ENCODE measurements at places on chromosomes 13 and 19. TPM values are rescaled to one million over a fixed set of nuclear protein-coding genes. Genes with fewer than 3 reads are reported as not detected.

Gene SPACA6
- 2.1 TPM for total RNA-seq

- DNase-seq: no peak
Measured at GRCh38 chr13:99828735-99829134, 142.8 kb downstream of the ZIC5 start.

DNA sequence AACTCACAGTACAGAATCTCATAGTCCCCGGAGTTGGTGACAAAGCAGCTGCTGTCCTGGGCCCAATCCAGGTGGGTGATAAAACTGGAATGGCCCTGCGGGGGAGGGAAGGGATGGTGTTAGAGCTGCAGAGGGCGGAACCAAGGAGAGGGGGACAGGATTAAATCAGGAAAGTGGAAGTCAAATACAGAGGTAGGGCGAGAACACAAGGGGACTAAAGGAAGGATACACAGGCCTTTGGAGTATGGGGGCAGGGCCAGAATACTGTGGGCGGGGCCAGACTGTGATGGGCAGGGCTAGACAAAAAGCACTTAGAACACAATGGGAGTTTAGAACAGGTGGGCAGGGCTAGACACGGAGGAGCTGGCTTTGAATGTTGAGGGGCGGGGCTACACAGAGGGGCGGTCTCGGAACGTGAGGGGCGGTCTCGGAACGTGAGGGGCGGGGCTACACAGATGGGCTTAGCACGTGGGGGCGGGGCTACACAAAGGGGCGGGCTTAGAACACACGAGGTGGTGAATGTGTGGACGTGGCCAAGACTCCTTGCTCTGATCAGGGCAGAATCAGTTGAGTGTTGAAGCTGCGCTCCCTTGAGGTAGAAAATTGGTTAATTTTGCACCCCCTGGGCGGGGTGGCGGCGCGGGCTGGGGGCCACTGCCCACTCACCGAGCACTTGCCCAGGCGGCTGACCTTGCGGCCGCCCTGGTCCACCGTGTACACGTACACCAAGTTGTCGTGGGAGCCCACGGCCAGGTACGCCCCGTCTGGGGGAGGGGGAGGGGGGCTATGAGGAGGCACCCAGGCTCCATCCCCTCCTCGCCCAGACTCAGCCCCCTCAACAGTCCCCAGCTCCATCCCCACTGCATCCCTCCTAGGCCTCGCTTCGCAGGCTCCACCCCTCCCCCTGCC is 14.0 kb upstream of the GPR4 start:
- peak; percentile 78 for DNase-seq

Gene LILRB5
- not detected for total RNA-seq

- no peak for DNase-seq
Measured at GRCh38 chr13:39963612-39964011, 308.1 kb downstream of the COG6 start.

DNA sequence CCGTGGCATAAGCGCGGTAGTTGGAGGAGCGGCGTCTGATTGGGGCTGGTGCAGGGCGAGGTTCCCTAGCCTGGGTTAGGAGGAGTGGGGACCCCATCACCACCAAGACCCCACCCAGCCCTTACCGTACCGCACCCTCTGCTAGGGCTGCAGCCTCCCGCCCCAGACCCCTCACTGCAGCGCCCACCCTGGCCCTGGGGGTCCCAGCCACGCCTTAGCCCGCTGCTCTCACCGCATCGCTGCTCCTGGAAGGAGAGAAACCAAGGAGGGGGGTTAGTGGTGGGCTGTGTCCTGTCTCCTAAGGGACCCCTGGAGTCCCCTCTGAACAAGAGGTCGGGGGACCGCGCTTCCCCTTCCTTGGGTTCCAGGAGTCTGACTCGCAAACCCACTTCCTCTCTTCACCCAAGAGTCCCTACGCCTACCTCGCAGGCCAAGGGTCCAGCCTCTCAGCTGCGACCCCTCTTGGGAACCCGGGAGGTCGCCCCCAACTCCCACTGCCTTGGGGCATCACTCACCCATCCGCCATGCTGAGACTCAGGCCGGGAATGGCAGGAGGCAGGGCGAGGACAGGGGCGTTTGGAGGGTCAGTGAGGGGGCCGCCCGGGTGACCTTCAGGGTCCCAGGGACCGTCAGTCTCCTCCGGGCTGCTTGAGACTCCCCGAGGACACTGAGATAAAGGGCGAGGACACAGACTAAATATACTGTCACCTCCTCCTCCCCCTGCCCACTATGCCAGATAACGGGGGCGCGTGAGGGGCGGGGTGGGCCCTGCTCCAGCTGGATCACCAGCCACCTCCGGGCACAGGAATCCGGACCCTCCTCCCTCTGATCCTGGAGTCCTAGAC is at the start of gene TNNI3:
TSS of gene TNNI3 (minus strand) at position 669 of the 845 bp plus-strand sequence. CDS start at position 526, 143 bp downstream.
- DNase-seq: no peak

DNA sequence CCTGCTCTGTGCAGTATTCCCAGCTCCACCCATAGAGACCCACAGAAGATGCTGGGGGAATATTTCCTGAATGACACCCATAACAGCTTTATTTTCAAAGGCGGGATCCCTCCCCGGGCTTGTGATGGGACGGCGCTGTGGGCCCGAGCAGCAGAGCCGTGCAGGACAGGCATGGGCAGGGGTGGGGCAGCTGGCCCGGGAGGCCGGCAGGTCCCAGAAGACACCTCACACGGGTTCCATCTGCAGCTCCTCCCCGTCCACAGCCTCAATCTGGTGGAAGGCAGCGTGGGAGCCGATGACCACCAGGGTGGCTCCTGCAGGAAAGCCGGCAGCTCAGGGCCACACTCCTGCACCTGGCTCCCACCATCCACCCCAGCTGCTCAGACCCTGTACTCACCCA is 2.5 kb downstream of the RABAC1 start:
- DNase-seq: no peak

- DNase-seq: peak; percentile 27
Measured at GRCh38 chr19:4539693-4540581, at the start of gene LRG1. TSS of gene LRG1 (minus strand) at chr19:4540036. CDS start at chr19:4540013, 23 bp downstream.

DNA sequence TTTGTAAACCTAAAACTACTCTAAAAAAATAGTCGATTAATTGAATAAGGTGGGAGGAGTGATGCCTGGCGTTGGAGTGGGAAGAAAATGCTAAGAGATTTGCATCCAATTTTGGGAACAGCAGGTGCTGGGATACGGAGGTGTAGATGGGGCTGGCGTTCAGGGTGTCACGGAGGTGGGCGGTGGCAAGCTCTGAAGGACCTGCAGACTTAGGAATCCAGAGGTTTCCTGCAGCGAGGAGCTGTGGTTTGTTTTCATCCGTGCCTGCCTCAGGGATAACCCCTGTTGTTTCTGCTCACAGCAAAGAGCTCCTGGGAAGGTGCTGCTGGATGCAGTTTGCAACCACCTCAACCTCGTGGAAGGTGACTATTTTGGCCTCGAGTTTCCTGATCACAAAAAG is 166.4 kb upstream of the RNF113B start:
- no peak for DNase-seq

Gene ZNF627
- total RNA-seq: 4.7 TPM

- DNase-seq: no peak
Measured at GRCh38 chr19:33740811-33741396, 55.8 kb upstream of the KCTD15 start.

Gene WDR88
- total RNA-seq: not detected

DNA sequence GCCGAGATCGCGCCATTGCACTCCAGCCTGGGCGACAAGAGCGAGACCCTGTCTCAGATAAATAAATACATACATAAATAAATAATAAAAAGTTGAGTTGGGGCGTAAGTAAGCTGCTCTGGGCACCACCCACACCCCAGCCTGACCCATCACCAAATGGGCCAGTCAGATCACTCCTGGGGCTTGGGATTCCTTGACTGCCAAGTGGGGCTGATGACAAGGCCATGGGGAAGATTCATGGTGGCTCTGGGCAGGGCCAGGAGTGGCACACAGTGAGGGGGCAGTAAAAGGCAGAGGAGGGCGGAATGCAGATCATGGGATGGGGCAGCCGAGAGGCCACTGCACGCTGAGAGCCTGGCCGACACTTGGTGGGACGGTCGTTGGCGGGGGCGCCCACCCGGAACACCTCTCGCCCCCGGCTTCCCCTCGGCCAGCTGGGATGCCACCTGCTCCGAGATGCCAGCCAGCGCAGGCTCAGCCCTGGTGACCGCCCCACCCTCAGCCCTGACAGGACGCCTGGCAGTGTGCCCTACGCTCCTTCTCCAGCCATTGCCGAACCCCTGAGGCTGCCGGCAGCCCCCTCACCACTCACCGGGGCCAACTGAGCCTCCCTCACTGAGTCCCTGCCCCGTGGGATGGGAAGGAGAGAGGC is 10.9 kb downstream of the ZNF653 start:
- DNase-seq: no peak

DNA sequence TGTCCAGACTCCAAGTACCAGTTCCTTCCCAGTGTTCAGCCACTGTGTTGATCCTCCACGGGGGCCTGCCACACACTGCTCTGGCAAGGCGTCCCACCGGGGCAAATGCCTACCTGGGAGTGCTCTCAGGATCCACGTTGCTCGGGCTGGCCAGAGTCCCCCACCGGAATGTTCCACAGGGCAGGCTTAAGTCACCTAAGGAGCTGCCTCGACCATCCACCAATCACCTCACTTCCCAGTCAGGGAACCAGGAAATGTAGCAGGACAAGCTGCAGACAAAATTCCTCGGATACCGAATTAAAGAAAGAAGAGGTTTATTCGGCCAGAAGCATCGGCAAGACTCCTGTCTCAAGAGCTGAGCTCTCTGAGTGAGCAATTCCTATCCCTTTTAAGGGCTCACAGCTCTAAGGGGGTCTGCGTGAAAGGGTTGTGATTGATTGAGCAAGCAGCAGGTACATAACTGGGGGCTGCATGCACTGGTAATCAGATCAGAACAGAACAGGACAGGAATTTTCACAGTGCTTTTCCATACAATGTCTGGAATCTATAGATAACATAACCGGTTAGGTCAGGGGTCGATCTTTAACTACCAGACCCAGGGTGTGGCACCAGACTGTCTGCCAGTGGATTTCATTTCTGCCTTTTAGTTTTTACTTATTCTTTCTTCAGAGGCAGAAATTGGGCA is 56.9 kb upstream of the EDNRB start:
- DNase-seq: no peak

- no peak for DNase-seq
Measured at GRCh38 chr19:726993-727956, 18.5 kb downstream of the PALM start.

GRCh38 chr19:48862827-48863226 is 5.6 kb downstream of the PLEKHA4 start:
- no peak for DNase-seq

- no peak for DNase-seq
Measured at GRCh38 chr13:72852207-72852606, 70.3 kb downstream of the PIBF1 start.

Gene ZSCAN22
- total RNA-seq: 2.8 TPM

DNA sequence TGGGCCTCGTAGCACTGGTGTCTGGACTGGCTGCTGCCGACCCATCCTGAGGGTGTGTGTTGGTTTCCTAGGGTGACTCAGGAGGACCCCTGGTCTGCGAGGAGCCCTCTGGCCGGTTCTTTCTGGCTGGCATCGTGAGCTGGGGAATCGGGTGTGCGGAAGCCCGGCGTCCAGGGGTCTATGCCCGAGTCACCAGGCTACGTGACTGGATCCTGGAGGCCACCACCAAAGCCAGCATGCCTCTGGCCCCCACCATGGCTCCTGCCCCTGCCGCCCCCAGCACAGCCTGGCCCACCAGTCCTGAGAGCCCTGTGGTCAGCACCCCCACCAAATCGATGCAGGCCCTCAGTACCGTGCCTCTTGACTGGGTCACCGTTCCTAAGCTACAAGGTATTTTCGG is 13.8 kb downstream of the TIMM13 start:
- no peak for DNase-seq

DNA sequence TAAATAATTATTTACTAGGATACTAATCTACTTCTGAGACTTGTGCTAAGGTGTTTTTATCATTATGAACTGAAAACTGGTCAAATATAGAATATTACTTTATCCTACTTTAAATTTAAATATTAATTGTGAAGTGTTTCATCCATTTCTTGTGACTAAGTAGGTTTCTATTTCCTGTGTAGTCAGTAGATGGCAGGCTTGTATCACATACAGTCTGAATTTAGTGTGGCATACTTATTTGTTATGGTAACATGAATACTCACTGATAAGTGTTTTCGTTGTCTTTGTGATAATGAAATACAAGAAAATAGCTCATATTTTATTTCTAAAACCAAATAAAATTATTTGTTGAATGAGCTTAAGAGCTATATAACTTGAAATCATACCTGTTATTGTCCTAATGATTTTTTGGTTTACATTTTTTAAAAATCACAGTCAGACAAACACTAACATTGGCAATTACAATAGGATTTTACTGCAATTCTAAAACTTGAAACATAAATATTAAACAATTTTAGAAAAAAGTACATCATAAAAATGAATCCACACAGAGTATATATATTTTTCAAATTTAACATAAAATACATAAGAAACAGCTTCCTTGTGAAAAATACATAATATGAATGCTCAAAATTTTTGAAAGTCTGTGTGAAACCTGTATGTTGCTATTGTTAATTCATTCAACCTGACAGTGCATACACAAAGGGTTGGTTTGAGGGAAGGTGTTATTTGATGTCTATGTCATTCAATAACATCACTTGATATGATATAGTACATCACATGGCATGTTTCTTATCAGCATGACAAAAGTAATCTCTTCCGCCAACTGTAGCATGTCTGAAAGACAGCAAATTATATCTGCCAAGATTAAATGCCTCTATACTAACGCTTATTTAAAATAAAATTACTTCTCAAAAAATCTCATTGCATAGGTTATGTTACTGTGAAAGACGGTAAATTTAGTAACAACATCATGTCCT is 904.8 kb upstream of the PCDH20 start:
- DNase-seq: no peak

DNA sequence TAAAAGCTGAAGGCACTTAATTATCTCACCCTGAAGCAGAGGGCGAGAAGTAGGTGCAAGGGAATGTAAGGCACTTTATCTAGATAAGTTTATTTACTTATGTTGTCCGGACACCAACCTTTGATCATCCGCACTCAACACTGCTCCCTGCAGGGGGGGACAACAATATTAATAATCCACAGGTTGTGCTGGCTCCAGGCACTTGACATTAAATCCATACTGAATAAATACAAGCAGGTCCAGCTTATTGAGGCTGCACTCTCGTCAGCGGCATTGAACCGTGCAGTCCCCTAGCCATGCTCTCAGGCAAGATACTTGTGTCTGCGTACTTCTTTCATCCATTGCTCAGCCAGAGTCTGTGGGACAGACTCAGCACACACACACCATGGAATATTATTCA is 374.5 kb upstream of the NBEA start:
- DNase-seq: no peak

Gene SYNGR4
- total RNA-seq: not detected

Gene GARIN5B
- not detected for total RNA-seq

Data from activated naive CD8-positive, alpha-beta T cell treated with anti-CD3 and anti-CD28 coated beads for 36 hours (primary cell).